NCI-H460 (cell line): ENCODE measurements at places on chromosomes 11 and 22.

DNA sequence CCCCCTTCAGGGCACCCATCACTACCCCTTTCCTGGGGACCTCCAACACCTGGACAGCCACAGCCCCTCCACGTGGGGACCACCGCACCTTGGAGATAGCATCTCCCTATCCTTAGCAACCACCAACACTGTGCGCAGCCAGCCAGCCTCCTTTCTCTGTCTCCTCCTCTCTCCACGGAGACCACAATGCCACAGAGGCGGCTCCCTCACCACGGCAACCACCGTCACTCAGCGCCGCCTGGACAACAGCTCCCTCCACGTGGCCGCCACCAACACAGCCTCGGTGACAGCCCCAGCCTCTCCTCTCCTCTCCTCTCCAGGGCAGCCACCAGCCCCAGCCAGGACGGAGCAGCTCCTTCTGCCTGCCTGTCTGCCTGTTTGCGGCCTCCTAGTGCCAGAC, 10.5 kb downstream of the ELFN2 start:
- no peak for DNase-seq

DNA sequence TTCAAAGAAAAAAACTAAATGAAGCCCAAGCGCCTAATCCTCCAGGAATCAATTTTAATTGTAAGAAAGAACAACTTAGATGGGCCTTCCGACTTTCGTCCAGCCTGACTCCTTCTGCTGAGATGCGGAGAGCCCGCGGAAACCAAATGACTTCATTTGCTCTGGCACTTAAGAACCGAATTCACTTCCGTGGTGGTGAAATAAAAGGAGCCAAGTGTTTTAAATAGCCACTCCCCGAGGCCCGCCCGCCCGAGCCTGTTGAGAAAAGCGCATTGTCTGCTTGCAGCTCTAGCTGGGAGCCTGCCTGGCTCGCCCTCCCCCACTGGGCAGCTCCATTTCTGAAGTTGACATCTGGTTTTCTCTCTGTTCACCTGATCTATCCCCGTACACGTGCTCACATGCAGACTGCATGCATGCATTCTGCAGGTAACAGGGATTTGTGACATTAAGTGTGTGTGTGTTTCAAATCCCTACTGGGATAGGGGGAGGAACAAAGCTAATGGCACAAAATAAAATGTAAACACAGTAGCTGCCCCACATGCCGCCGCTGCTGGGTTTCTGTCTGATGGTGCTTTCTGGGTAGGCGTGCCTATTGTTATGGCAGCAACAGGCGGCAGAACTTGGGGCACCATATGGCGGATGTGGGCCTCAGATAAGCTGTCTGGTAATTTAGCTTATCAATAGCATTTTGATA, 6.2 kb downstream of the TEAD1 start:
- DNase-seq = peak; percentile 80

- peak; percentile 75 for DNase-seq
Observed at GRCh38 chr11:11841723-11842420, at the start of gene USP47. USP47 (plus strand) TSS chr11:11841972; CDS start chr11:11842186, 214 bp downstream.

- peak; percentile 49 for DNase-seq
Observed at GRCh38 chr11:11028017-11028692, 170.3 kb upstream of the ZBED5 start.

DNA sequence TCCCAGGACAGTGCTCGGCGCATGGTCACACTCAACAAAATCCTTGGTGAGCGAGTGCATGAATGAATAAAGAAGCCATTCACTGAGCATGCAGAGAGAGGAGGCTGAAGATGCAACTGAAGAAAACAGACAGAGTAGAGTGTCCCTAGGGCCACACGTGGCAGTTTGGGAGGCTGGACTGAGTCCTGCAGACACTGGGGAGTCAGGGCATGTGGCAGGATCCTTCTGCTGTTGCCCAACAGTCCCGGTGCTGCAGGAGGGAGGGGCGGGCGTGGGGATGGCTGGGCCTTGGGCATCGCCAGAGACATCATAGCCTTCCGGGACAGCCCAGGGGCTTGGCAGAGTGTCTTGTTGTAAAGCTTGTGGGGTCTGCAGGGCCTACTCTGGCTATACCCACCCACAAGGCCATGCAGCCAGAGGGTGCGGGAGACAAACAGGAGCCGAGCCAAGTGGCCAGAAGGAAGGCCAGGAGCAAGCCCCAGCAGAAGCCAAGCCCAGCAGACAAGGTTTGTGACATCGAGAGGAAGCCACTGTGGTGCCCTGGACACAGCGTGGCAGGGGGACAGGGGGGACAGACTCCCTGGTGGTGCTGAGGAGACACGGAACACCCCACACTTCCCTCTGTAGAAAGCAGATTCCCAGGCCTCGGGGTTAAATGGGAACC, 26.7 kb upstream of the FBLN1 start:
- no peak for DNase-seq

GRCh38 chr22:46794491-46794890, 32.0 kb downstream of the TBC1D22A start:
- DNase-seq = no peak

DNA sequence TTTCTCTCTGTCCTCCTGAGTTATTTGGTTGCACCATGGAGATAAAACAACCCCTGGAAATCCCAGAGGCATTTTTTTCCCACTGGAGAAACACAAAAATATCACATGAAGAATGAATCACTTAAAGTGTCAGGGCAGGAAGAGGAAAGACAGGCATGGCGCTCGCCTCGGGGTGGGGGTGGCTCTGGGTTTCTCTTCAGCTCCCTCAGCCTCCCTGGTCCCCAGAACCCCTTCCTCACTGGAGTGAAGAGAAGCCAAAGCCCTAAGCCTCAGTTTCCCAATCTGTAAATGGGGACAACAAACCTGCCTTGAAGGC, 938 bp downstream of the SHISAL1 start:
- no peak for DNase-seq

- DNase-seq = no peak
Observed at GRCh38 chr11:10484461-10485180, 29.6 kb downstream of the AMPD3 start.

- DNase-seq = no peak
Observed at GRCh38 chr11:62922653-62923431, 1.7 kb upstream of the CHRM1 start.

GRCh38 chr11:35348898-35349687, 70.3 kb downstream of the SLC1A2 start:
- no peak for DNase-seq

DNA sequence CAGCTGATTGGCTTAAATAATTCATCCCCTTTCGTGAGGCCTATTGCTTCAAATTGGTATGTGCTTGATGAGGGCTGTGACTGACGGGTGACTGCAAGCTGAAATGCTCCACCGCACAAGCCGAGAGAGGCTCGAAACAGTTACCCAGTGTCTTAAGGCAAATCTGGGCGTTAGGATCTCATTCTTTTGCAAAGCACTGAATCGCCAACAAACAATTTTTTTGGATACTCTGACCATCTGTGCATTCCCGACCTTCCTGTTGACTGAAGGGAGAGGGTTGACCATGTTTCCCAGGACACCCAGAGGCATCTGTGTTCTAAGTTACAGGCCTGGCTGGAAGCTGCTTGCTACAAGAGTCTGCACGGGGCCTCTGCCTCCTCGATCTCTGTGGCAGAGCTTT, 32.1 kb downstream of the CACNG2 start:
- DNase-seq = no peak

- no peak for DNase-seq
Observed at GRCh38 chr11:119584193-119585042, 144.6 kb downstream of the NECTIN1 start.

GRCh38 chr22:46056546-46057245, 79.7 kb upstream of the WNT7B start:
- DNase-seq = no peak

DNA sequence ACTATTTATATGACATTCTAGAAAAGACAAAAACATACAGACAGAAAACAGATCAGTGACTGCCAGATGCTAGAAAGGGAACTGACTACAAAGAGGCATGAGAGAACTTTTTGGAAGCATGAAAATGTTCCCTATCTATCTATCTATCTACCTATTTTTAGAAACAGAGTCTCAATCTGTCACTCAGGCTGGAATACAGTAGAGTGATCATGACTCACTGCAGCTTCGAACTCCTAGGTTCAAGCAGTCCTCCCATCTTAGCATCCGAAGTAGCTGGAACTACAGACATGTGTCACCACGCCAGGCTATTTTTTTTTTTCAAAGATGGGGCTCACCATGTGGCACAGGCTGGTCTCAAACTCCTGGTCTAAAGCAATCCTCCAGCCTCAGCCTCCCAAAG, 6.9 kb downstream of the SBF2 start:
- no peak for DNase-seq

GRCh38 chr22:20456064-20456721, 18.6 kb upstream of the SCARF2 start:
- DNase-seq = peak; percentile 59

GRCh38 chr11:2737226-2737590, 37.4 kb upstream of the KCNQ1OT1 start:
- no peak for DNase-seq

GRCh38 chr11:7272373-7272772, 20.7 kb downstream of the SYT9 start:
- no peak for DNase-seq

DNA sequence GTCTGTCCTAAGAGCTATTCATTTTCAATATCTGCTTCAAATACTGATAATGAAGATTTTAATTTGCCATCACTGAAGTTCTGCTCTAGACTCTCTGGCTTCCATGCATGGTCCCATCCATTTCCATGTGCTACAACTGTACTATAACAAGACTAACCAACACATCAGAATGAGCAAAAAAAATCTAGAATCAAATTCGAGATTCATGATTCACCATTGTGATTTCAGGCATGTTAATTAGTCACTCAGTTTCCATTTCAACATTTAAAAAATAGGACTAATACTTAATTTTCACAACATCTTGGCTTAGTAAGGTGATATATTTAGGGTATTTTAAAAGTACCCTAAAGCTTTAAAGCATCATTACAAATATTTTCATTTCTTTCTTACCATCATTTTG, 22.8 kb downstream of the PICALM start:
- no peak for DNase-seq

- DNase-seq = no peak
Observed at GRCh38 chr11:67264877-67265632, 1.2 kb upstream of the GRK2 start.

DNA sequence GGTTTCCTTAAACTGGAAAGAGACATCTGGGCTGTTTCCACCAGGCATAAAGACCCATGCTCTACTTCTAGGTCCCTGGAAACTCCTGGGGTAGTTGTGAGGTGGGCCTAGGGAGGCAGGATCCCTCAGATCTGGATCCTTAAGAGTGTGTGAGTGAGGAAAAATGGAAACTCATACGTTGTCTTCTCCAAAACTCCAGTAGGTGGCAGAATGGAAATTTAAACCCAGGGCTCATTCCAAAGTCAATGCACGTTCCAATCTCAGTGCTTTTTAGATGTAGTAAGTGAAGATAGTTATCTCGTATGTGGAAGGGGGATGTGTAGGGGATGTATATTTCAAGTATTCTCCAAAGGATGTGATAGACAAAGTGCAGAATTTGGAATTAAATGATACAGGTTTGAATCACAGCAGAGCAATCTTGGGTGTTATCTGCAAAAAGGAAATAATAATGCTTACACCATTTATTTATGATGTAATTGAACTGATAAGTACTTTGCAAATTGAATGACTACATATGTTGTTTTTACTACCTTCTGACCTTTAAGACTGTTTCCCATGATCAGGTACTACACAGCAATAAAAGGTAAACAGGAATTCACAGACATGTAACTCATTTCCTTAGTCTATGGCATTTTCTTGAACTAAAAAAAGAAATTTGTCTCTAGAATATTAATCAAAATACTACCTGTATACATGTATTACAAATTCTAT, 13.1 kb upstream of the MMP1 start:
- DNase-seq = no peak

DNA sequence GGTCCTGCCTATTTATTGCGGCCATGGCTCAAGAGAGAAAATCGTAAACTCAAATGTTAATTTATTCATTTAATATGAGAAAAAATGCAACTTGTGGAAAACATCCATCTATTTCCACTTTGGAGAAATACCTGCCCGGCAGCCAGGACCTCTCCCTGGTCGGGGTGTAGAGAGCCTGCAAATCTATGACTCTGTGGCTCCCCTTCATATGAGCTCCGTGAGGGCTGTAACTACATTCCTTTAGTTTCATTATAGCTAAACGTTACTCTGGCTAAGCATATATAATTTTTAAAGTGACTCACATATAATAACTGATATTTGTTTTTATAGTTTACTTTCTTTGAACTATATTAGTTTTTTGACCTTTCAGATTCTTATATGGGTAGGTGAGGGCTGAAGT, 857.8 kb upstream of the FAT3 start:
- DNase-seq = no peak

DNA sequence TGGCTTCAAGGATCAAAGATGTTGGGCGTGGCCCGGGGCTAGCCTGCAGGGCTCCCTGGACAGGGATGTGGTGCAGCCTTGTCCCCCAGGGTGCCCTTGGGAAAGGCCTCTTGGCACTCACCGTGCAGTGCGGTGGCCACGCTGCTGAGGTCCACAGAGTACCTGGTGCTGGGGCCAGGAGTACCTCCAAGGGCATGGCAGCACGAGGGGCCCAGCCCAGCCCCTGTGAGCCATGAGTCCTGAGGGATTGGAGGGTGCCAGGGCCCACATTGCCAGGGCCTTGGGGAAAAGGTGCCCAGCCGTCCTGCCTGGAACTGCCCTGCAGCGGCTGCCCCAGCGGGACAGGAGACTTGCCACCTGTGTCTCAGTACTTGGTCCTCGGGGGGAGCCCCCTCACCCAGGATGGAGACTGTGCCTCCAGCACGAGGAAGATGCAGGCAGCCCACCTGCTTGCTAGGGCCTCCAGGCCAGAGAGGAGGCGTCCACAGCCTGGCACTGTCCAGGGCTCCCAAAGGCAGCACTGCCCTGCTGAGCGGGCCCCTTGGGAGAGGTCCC, 44.2 kb downstream of the GRAMD4 start:
- no peak for DNase-seq

DNA sequence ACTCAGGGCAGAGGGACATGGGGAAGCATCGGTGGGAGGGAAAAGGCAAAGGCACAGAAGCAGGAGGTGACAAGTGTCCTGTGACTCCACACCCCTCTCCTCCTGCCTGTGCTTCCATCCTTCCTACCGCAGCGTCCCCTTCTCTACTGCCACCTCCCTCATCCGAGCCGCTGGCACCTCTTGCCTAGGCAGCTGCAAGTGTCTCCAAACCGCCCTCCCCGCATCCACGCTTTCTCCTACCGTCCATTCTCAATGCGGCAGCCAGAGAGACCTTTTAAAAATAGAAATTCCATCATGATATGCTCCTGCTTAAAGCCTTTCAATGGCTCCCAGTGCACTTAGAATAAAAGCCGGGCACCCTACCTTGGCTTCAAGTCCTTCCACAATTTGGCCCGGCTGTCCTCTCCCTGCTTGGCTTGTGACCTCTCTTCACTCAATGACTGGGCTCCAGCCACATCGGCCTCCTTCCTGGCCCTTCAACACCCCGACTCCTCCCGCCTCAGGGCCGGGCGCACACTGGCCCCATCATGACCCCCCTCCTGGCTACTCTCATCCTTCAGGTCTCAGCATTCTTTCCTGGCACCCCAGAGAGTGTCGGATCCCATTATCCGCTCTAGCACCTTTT, 16.5 kb downstream of the LRRC10B start:
- no peak for DNase-seq

- no peak for DNase-seq
Observed at GRCh38 chr11:86726118-86726753, 53.8 kb upstream of the ME3 start.
